Hematopoietic multipotent progenitor cell (in vitro differentiated cells): ENCODE measurements at places on chromosomes 12 and 14.

- DNase-seq, result no peak
These were observed 1057.7 kb upstream of the TMEM132C start for GRCh38 chr12:127209318-127209717.

GRCh38 chr14:43778570-43778936 is 728.5 kb downstream of the FSCB start:
- DNase-seq, result no peak

- DNase-seq, result no peak
These were observed 14.8 kb upstream of the BLTP3B start for GRCh38 chr12:100157427-100157821.

- no peak for DNase-seq
These were observed 224.9 kb downstream of the FBXL14 start for GRCh38 chr12:1369460-1369859.

- DNase-seq, result no peak
These were observed 49.5 kb downstream of the PRMT8 start for GRCh38 chr12:3540387-3540990.

GRCh38 chr14:34629657-34630529 is at the start of gene SNX6:
TSS of gene SNX6 (minus strand) at chr14:34630148. CDS start at chr14:34630116, 32 bp downstream.
- peak; percentile 78 for DNase-seq

DNA sequence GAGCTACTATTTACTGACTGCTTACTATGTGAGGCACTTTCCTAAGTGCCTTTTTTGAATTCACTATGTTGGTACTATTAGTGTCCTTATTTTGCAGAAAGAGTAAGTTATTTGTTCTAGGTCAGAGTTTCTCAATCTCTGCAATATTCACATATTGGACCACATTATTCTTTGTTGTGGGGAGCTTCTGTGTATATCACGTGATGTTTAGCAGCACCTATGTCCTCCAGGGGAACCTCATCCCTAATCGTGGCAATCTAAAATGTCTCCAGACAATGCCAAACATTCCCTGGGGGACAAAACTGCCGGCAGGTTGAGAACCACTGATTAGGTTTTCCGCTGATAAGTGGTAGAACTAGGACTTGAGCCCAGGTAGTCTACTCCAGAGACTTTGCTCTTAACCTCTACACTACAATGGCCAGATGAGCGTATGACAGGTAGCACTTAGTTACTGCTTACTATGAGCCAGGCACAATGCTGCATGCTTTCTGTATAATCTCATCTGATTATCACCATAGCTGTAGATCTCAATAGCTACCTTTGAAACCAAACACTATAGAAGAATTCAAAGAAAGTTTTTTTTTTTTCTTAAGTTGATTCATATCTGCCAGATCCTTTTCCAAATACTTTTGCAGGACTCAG is 38.9 kb downstream of the NELL2 start:
- no peak for DNase-seq

- DNase-seq, result no peak
These were observed 135.5 kb downstream of the ANO2 start for GRCh38 chr12:5809586-5809985.

- no peak for DNase-seq
These were observed 3.1 kb upstream of the CHPT1 start for GRCh38 chr12:101694297-101694848.

GRCh38 chr12:85836197-85837090 is at the start of gene RASSF9:
TSS of gene RASSF9 (minus strand) at chr12:85836409. CDS start at chr12:85836201, 208 bp downstream.
- DNase-seq, result no peak

DNA sequence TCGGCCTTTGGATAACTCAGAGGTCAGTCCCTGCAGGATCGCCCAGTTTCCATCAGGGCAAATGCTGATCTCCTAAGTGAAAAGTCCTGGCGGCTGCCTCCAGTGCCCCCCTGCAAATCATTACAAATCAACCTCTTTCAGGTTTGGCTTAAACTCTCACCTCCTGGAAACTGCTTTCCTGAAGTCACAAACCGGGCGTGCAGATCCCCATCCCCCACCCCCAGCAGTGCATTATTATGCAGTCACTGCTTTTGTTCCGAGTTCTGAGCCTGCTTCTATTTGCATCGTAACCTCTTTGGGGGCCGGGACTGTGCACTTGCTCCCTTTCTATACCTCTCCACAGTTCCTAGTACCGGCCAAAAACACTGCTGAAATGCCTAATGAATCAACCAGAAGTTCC is at the start of gene USP44:
Gene USP44 (minus strand): TSS at position 172 of the 400 bp plus-strand sequence. CDS start 17,220 bp downstream, outside the sequence.
- no peak for DNase-seq

- DNase-seq, result peak; percentile 52
These were observed 6.5 kb downstream of the ZBTB1 start for GRCh38 chr14:64510825-64511671.

- no peak for DNase-seq
These were observed 5.9 kb downstream of the DDHD1 start for GRCh38 chr14:53147208-53147607.

GRCh38 chr12:63103494-63104131 is 47.4 kb downstream of the AVPR1A start:
- DNase-seq, result peak; percentile 30

DNA sequence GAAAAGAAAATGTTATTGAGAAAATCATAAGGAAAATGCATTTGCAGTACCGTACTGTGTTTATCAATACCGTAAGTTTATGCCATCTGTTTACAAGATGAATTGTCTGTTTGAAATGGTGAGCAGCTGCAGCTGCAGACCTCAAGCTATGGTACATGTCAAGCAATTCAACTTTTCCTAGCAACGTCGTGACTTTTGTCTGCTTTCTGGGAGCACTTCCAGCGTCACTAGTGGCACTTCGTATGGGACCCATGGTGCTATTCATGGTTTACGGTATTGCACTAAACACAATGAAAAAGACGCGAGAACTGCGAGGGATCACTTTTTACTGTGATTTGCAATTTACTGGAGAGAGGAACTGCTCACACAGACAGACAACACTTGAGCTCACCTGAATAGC is 160.8 kb downstream of the UNC79 start:
- DNase-seq, result no peak

GRCh38 chr12:44628180-44628579 is 247.9 kb downstream of the NELL2 start:
- DNase-seq, result no peak

- no peak for DNase-seq
These were observed 249.2 kb downstream of the SLC41A2 start for GRCh38 chr12:104708891-104709290.

- DNase-seq, result peak; percentile 46
These were observed 715 bp upstream of the RAP1B start for GRCh38 chr12:68609998-68610369.

DNA sequence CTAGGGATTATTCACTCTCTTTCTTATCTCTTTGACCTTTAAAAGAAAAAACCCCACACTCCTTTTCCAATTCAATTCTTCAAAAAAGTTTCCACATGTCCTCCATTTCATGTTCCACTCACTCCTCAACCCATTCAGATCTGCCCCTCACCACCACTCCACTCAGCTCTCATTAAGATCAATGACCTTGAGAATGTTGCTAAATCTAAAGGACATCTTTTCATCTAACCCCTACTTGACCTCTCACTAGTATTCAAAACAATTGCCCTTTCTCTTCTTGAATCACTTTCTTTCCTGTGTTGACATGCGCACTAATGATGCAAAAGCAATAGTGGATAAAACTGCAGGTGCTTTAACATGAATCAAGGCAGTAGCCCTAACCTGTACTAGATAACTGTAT is 9.9 kb downstream of the HECTD1 start:
- DNase-seq, result no peak
